ENCODE measurements at places on chromosomes 16 and 17.

DNA sequence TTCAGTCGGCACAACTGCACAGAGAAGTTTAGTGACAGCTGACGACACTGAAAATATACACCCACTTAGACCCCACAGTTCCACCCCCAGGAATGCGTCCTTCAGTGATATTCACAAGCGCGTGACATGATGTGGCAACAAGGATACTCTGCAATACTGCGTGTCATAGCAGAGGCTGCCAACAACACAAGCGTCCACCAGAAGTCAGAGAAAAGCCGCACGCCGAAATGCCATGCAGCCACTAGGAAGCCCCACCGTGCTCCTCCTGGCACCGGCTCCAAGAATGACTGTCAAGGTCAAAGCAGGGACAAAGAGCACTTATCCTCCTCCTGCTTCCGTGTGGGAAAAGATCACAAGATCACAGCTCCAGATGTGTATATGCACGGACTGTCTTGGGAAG lies 3.5 kb downstream of the ATP2A3 start:
- no peak for DNase-seq

- no peak for DNase-seq
Measured at GRCh38 chr17:55275894-55276804, 11.4 kb downstream of the HLF start.

- no peak for DNase-seq
Measured at GRCh38 chr17:61131585-61131984, 268.1 kb upstream of the TBX2 start.

- no peak for DNase-seq
Measured at GRCh38 chr17:15340966-15341365, 431 bp downstream of the TEKT3 start.

DNA sequence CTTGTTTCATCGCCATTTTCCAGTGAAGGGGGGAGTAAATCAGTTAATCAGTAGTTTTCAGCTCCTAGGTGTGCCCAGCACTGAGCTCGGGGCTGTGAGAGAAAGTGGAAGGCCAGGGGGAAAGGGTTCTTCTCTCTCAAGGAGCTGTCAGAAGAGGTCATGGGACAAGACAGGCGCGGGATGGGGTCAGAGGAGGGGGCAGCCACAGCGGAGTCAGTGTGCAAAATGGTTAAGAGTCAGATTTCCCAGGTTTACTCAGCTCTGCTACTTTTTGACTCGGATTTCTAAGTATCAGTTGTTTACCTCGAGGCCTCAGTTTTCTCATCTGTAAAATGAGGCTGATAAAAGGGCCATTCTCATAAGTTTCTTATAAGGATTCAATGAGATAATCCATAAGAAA lies 4.3 kb upstream of the XYLT1 start:
- no peak for DNase-seq
